ENCODE measurements at places on chromosomes 1 and 21.

DNA sequence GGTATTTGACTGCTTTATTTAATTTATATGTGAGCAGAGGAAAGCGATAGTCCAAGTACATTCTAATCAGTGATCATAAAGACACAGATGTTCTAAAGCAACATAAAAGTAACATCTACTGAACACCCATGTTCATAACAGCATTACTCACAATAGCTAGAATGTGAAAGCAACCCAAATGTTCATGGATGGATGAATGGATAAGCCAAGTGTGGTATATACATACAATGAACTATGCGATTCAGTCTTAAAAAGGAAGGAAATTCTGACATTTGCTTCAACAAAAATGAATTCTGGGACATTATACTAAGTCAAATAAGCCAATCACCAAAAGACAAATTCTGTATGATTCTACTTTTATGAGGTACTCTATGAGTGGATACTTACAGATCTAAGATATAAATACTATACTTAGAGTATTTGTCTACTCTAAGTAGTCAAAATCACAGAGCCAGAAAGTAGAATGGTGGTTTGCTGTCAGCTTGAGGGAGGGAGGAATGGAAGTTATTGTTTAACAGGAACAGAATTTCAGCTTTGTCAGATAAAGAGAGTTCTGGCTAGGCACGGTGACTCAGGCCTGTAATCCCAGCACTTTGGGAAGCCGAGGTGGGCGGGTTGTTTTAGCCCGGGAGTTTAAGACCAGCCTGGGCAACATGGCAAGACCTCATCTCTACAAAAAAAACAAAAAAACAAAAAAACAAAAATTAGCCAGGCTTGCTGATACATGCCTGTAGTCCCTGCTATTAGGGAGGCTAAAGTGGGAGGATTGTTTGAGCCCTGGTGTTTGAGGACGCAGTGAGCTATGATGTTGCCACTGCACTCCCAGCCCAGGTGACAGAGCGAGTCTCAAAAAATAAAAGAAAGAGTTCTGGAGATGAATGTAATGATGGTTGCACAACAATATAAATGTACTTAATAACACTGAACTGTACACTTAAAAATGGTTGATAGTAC, 79.7 kb upstream of the ARHGAP29 start:
- no peak for DNase-seq

GRCh38 chr1:199691540-199691939, 336.0 kb upstream of the NR5A2 start:
- DNase-seq = peak; percentile 67

GRCh38 chr21:33908760-33909159, 6.8 kb downstream of the ATP5PO start:
- DNase-seq = no peak

- no peak for DNase-seq
Measured at GRCh38 chr1:22364326-22364650, 87.4 kb upstream of the ZBTB40 start.

DNA sequence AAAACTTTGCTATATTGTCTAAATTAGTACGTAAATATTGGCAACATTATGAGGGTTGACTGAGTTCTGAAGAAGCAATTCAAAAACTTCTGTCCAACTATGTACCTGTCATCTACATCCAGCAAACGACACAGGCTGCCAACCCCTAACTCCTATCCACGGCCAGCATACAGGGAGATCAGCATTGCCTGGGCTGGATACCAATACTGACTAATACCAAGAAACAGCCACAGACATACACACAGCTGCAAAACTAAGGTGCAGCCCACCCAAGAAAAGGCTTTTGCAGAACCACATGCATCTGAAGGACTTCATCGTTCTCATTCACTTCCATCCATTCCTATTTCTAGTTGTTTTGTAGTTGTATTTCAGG, 2.0 kb downstream of the KIAA0319L start:
- DNase-seq = no peak

- DNase-seq = no peak
Measured at GRCh38 chr1:81446000-81446669, 354.6 kb upstream of the ADGRL2 start.

DNA sequence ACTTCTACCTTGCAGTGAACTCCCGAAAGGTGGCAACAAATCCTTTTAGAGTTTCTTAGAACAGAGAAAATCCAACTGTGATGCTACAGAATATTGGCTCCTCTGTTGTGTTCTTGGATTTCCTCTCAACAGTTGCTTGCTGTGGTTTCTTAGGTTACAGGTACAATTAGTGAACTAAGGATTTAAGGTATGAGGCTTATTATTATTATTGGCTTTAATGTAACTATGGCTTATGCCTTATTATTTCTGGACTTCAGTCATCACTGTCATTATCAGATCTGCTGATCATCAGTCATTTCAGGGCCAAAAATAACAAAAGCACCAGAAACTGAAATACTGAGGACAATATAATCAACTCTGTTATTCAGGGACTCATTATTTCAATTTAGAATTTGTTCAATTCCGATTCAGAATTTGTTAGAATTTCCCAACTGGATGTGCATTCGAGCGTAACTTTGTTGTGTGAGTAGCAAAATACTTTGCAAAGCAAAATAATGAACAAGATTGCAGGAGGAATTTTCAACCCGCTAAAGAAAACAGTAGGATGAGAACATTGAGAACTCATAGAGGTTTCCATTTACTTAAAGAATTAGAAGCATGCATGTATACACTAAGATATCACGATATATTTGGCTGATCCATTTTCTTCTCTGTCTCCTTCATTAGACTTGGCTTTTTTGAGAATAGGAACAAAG, 65.5 kb upstream of the AK4 start:
- peak; percentile 79 for DNase-seq

Measured in fibroblast of gingiva (primary cell).